ENCODE measurements at places on chromosomes 11 and 22.

DNA sequence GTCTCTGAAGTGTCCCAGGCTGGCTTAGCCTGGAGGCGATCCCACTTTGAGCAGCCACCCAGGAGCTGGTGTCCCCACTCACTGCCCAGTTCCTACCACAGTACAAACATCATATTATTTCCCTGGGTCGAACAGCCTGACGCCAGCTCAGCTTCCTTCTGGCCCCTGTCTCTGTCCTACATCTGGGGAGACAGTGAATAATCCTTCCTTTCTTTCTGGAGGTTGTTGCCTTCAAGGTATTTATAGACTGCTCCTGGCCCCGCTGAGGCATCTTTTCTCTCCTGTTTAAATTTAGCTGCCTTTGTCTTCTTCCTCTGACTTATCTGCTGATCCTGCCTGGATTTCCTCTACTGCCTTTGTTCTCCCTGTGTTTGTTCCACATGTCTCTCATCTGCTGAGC, 56.8 kb upstream of the LRRC55 start:
- 0 out of 2 replicates have a peak, but pooled peaks cover 2% of the 10 kb centered on the region for H3K27me3 ChIP-seq
- no peak overlapping the region for H3K4me3 ChIP-seq
- no peak for DNase-seq
- no peaks in the 10 kb centered on the region for H3K36me3 ChIP-seq

DNA sequence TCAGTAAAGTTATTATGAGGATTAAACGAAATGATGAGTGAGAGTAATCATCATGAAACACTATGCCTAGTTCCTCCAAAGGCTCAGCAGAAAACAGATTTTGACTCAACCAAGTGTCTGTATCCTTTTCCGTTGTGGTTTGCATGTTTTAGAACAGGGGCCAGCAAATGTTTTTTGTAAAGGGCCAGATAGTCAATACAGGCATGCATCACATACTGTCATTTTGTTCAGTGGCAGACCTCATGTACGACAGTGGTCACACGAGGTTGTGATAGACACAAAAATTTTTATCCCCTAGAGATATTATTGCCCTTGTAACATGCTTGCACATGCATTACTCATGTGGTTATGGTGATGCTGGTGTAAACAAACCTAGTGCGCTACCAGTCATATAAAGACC, 81.9 kb upstream of the SLC25A18 start:
- DNase-seq = no peak
- H3K27ac ChIP-seq = no peak overlapping the region
- no peaks in the 10 kb centered on the region for H3K4me1 ChIP-seq
- no peaks in the 10 kb centered on the region for H3K36me3 ChIP-seq

DNA sequence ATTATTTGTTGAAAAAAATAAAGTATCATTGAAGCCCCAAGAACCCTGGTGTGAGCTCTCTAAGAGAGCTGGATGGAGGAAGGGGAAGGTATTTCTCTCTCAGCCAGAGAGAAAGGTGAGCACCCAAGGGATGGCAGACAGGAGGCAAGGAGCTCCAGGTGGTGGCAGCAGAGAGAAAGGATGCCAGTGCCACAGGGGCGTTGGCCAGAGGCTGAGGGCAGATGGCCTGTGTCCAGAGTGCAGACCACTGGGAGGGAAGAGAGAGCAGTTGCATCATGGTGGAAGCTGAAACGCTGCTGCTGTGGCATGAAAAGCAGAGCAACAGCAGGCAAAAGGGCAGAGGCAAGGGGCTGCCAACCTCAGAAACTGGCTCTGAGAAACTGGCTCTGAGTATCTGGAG, 8.5 kb downstream of the SPON1 start:
- peaks cover 61% of the 10 kb centered on the region for H3K4me1 ChIP-seq
- peak; percentile 75 for DNase-seq
- H3K4me3 ChIP-seq = no peak overlapping the region
- peak overlapping the region; percentile 63 for H3K27ac ChIP-seq
- H3K36me3 ChIP-seq = no peaks in the 10 kb centered on the region

DNA sequence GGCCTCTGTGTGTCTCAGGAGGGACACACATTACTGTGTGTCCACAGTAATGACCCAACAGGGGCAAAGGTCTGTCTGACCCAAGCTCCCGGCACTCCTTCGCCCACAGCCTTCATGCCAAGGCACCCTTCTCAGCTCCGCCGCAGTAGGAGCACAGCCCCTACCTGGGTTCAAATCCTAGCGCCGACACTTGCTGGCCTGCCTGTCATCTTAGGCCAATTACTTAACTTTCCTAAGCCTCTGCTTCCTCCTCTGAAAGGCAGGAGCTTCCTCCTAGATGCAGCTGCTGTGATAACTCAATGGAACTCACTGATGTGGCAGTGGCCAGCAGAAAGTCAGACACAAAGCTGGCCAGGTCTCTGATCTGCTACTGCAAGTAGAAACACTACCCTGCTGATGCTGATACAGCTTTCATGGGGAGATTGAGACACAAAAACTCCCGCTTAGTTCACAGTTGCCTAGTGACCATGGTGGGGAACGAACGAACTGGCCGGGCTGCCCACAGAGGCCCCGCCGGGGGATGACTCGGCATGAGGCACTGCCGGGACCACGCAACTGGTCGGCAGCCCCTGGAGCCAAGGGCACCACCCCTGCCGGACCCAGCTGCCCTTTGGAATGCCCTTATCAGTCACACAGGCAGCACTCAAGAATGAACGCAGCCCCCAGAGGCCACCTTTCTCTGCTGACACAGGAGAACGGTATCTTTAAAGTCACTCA, 8.1 kb downstream of the EHD1 start:
- H3K27me3 ChIP-seq = no peaks in the 10 kb centered on the region
- H3K36me3 ChIP-seq = peaks cover 9% of the 10 kb centered on the region
- DNase-seq = peak; percentile 81
- H3K27ac ChIP-seq = peak overlapping the region; percentile 90

DNA sequence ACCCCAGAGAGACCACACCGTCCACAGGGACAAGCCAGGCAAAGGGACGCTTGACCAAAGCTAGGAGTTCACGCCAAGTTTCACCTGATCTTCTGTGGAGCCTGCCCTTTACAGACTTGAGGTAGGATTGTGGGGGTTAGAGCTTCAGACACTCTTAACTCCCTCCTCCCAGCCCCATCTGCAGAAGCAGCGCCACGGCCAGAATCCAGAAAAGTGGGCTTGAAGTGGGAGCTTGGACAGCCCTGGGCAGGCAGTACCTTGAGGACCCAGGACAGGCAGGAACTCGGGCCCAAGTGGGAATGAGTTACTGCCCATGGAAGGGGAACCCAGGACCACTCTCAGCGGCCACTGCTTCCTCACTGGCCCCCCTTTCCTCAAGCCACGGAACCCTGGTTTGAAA, 695.9 kb downstream of the TBC1D22A start:
- H3K27me3 ChIP-seq = no peaks in the 10 kb centered on the region
- no peaks in the 10 kb centered on the region for H3K36me3 ChIP-seq
- H3K4me3 ChIP-seq = no peak overlapping the region
- DNase-seq = no peak

GRCh38 chr22:37953062-37953436, 352 bp downstream of the C22orf23 start:
- H3K4me3 ChIP-seq = peak overlapping the region; percentile 69
- no peaks in the 10 kb centered on the region for H3K27me3 ChIP-seq
- peak overlapping the region; percentile 90 for H3K27ac ChIP-seq
- peaks cover 5% of the 10 kb centered on the region for H3K4me1 ChIP-seq
- no peak for DNase-seq

- no peaks in the 10 kb centered on the region for H3K4me1 ChIP-seq
- no peak overlapping the region for H3K4me3 ChIP-seq
- no peak for DNase-seq
- no peaks in the 10 kb centered on the region for H3K27me3 ChIP-seq
- H3K27ac ChIP-seq = no peak overlapping the region
Observed at GRCh38 chr11:36360318-36360717, 64.2 kb downstream of the PRR5L start.

GRCh38 chr11:114122686-114123085, 63.2 kb downstream of the ZBTB16 start:
- no peak overlapping the region for H3K27ac ChIP-seq
- no peak overlapping the region for H3K4me3 ChIP-seq
- no peak for DNase-seq
- no peaks in the 10 kb centered on the region for H3K36me3 ChIP-seq

DNA sequence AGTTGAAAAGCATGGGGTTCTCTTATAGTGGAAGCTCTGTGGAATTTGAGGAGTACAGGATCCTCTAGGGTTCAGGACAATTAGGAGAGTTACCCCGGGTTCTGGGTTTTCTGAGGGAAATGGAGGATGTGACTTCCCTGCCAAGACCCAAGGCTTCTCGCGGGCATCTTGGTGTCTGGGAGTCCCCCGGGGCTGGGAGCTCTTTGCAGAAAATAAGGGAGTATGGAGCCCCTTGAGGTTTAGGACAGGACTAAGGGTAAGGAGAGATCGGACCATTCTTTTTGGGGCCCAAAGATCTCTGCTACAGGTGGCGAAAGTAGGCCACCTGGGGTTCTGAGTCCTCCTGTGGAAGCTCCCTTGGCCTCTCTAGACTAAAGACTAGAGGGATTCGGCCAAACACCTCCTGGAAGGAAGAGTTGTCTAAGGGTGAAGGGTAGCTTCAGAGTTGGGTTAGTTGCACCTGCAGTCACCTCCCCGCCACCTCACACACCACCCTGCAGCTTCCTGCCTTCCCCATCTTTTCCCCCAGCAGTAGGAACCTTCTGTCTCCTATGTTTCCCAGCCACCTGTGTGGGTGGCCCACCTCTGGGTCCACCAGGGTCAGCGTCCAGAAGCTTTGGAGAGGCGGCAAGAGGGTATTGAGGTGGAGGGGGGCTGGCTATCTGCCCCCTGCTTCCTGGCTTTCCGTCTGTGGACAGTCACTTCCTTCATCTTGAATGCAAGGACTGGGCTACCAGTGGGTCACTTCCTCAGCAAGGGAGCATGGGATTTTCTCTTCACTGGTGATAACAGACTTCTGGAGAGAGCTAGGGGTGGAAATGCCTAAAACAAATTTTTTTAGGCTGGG, 908 bp downstream of the LIMK2 start:
- H3K27ac ChIP-seq = peak overlapping the region; percentile 82
- peaks cover 38% of the 10 kb centered on the region for H3K4me1 ChIP-seq
- H3K27me3 ChIP-seq = no peaks in the 10 kb centered on the region

DNA sequence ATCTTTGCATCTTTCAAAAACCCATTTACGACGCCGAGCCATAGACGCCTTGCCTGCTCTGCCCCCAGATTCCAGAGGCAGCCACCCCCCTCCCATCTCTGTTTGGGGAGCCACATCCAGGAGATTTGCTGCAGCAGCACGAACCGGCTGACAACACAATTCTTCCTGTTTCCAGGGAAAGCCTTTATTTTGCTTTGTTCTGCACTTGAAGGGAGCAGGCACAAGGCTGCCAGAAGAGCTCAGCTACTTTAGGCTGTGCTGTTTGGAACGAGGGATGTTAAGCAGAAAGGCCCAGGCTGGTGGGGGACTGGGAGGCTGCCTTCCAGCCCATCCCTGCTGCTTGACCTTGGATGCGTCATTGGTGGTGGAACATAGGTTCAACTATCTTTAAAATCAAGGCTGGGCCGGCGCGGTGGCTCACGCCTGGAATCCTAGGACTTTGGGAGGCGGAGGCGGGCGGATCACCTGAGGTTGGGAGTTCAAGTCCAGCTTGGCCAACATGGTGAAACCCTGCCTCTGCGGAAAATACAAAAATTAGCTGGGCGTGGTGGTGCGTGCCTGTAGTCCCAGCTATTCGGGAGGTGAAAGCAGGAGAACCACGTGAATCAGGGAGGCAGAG, 243.9 kb downstream of the MIAT start:
- DNase-seq = no peak
- H3K27ac ChIP-seq = no peak overlapping the region
- no peaks in the 10 kb centered on the region for H3K27me3 ChIP-seq
- no peak overlapping the region for H3K4me3 ChIP-seq
- no peaks in the 10 kb centered on the region for H3K36me3 ChIP-seq
- H3K4me1 ChIP-seq = no peaks in the 10 kb centered on the region

DNA sequence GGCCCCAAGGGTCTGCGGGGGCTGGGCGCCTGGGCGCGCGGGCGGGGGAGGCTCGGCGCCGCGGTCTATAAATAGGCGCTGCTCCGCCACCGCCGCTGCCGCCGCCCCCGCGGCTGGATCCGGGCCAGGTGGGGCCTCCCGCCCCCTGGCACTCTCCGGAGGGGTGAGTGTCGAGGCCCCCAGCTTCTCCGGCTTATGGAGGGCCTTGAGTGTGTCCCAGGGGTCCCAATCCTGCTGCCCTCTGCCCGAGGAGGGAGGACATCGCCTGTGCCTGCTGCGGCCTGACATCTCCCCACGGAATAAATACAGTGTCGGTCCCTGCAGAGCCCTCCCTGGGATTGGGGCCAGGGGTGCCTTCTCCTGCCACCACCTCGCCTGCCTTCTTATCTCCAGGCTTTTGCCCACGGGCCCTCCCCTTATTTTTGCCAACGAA, 4.3 kb upstream of the GP1BB start:
- DNase-seq = no peak
- H3K4me3 ChIP-seq = no peak overlapping the region
- no peaks in the 10 kb centered on the region for H3K27me3 ChIP-seq

DNA sequence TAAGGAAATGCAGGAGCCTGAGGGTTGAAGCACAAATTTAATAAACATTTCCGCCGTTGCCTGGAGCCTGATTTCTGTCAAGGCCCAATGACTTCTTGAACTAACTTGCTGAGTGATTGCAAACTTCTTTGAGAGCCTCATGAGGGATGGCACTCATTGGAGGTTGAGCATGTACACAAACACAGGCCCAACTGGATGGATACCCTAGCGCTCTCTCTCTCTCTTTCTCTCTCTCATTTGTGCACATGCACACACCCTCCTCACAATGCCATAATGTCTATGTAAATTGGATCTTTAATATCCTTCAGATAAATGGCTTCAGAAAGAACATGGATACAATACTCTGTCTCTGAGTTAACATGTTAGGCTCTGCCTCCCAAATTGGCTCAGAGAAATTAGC, 597.7 kb upstream of the CADM1 start:
- peaks cover 2% of the 10 kb centered on the region for H3K27me3 ChIP-seq
- no peaks in the 10 kb centered on the region for H3K4me1 ChIP-seq
- no peak for DNase-seq
- H3K4me3 ChIP-seq = no peak overlapping the region

GRCh38 chr11:132361011-132361550, 990.7 kb downstream of the NTM start:
- H3K4me1 ChIP-seq = no peaks in the 10 kb centered on the region
- H3K4me3 ChIP-seq = no peak overlapping the region
- no peaks in the 10 kb centered on the region for H3K27me3 ChIP-seq
- no peak for DNase-seq
- H3K36me3 ChIP-seq = no peaks in the 10 kb centered on the region

DNA sequence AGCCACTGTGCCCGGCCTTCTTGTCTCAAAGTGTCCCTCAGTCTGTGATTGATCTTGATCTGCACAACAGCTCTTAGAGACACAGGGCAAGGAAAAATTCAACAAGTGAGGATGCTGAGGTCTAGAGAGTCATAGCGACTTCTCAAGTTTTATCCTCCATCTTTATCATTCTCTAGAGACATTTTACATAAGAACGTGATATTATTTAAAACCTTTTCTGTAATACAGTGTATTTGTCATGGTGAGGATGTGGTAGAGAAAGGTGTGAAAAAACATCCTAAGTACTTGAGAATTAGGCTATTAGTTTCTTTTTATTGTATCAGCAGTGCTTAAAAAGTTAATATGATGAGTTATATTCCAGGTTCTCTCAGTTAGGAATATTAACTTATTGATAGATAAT, 50.2 kb downstream of the EMSY start:
- peaks cover 9% of the 10 kb centered on the region for H3K36me3 ChIP-seq
- H3K27me3 ChIP-seq = no peaks in the 10 kb centered on the region
- H3K4me1 ChIP-seq = no peaks in the 10 kb centered on the region

GRCh38 chr11:126113012-126113411, 50.3 kb upstream of the CDON start:
- H3K36me3 ChIP-seq = no peaks in the 10 kb centered on the region
- no peak for DNase-seq
- H3K4me1 ChIP-seq = no peaks in the 10 kb centered on the region
- no peak overlapping the region for H3K27ac ChIP-seq
- H3K4me3 ChIP-seq = no peak overlapping the region
